ENCODE measurements at places on chromosomes 16 and 17.

- peak; percentile 67 for DNase-seq
These were observed 22.3 kb upstream of the RBBP6 start for GRCh38 chr16:24516900-24517669.

- DNase-seq: no peak
These were observed 13.6 kb upstream of the CCL22 start for GRCh38 chr16:57345021-57345420.

DNA sequence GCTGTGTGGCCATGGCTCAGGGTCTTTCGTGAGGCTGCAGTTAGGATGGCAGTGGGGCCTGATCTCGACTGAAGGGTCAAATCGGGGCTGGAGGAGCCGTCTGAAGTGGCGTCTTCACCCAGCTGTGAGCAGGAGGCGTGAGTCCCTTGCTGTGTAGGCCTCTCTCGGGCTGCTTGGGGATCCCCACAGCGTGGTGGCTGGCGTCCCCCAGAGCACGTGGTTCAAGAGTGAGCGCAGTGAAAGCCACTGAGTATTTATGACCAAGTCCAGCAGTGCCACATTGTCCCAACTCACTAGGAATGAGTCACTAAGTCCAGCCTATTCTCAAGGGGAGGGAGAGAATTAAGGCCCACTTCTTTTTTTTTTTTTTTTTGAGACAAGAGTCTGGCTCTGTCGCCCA is 11.7 kb upstream of the TCF25 start:
- DNase-seq: no peak

GRCh38 chr16:80113873-80114574 is 426.8 kb upstream of the DYNLRB2 start:
- no peak for DNase-seq

DNA sequence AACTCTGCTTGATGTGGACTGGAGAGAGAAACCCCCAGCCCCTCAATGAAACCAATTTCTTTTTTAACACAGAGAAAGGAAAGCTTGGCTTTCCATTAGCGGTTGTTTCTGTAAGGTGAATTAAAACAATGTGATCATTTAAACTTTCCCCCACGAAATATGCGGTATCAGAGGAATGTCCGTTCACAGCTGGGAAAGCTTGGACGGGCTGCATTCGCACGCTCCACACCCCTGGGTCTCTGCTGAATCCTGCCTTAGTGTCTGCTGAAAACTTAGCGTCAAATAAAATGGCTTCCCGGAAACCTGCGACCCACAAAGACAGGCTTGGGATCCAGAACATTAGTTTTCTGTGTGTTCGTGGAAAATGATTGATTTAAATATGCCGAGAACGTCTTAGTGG is 71.7 kb downstream of the C16orf95 start:
- no peak for DNase-seq

DNA sequence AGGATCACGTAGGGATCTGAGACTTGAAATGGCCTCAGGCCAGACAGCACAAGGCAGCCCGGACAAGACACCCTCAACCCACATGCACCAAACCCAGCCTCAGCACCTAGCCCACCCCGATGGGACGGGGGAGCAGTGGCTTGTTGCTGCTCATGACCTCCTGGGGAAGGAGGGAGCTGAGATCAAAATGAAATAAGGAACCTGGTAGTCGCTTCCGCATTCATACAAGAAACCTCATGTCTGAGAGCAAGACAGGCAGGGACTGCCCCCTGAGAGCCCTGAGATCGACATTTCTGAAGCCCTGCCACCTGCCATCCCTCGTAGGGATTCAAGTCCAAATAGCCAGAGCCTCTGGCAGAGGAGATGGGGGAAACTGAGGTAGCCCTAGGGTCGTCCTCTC is 5.7 kb upstream of the CEP131 start:
- DNase-seq: no peak

DNA sequence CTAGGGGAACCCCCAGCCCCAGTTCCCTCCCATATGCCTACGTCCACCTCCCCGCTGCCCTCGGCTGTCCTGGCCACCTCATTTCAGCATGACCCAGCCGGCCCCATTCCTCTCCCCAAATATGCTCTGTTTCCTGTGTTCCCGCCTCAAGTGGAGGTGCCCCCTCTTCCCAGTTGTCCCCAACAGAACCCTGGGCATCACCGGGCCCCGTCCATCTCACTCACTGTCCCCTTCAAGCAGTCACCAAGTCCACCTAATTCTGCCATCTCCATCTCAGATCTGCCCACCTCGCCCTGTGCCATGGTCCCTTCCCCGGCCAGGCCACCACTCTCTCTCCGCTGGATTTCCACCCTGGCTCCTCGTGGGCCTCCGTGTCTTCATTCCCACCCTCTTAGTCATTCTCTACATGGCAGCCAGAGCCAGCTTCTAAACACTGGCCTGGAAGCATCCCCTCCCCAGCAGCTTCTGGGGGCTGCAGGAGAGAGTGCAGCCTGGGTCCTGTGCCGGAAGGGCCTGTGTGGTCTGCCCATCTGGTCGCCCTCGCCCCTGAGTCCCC is 12.8 kb downstream of the CDK3 start:
- no peak for DNase-seq

DNA sequence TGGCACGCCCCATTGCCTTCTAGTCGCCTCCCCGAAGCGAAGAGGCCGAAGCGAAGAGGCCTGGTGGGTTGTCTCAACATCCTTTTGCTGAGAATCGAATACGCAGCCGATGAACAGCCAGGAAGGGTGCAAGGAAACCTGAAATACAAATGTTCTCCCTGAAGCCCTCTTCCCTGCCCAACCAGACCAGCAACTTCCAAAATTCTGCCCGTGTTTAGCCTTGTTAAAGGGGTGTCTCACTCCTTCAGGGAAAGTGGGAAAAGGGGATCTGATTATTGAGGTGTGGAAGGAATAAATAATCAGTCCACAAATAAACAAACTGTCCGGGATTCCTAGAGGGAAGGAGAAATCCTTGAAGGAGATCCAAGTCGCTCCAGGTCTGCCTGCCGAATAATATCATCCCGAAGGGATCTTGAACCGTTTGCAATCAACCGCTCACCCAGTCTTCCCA is 1.4 kb upstream of the FOXC2 start:
- no peak for DNase-seq

GRCh38 chr17:77087650-77088454 is 52.9 kb upstream of the SEC14L1 start:
- DNase-seq: no peak

GRCh38 chr17:44976206-44976605 is 8.1 kb upstream of the C1QL1 start:
- no peak for DNase-seq

- DNase-seq: no peak
These were observed 26.4 kb downstream of the TTLL6 start for GRCh38 chr17:48790607-48791127.

DNA sequence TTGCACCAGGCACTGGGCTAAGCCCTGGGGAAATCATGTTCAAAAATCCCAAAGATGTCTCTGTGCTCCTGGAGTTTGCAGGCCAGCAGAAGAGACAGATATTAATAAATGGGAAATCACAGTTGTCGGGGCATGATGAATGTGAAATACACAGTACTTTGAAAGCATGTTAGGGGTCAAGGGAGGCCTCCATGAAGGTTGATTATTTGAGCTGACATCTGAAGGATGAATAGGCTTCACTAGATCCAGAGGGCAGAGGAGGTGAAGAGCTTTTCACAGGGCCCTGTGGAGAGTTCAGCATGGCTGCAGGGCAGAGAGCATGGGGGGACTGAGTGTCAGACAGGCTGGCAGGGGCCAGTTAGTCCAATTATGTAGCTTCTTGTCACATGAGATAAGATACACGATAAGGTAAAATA is 2.6 kb downstream of the ANKRD40CL start:
- DNase-seq: no peak

- no peak for DNase-seq
These were observed 66.9 kb upstream of the TNRC6C start for GRCh38 chr17:77891602-77892001.

DNA sequence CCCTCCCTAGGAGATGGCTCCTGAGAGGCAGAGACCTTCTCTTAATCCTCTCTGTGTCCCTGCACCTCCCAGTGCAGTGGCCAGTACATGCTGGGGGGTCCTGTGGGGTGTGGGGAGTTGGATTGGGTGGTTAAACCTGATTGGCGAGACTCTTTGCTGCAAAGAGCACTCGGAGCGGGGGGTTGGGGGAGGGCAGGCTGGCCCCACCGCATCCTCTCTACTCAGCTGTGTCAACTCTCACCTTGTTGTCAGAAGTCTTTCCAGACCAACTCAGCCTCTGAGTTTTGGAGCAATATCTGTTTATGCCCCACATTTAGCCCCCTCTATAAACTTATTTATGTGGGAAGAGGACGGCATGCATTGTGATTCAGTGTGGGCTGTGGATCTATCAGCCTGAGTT is 40.0 kb downstream of the SMARCE1 start:
- peak; percentile 79 for DNase-seq

DNA sequence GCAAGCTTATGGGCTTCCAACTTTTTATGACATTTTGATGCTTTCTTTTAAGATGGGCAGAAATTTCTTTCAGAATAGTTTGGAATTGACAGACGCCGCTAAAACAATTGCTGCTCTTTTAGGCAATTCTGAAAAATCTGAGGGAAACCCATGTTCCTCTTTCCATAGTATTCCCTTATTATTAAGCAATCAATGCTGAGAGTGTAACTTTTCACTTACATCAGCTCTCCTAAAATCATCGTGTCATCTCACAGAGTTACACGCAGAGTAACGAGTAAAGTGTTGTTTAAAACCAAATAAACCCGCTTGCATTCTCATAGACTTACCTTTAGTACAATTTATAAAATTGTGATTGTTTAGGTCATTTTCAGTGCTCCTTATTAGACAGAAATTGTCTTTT is 150.6 kb downstream of the MAF start:
- no peak for DNase-seq

DNA sequence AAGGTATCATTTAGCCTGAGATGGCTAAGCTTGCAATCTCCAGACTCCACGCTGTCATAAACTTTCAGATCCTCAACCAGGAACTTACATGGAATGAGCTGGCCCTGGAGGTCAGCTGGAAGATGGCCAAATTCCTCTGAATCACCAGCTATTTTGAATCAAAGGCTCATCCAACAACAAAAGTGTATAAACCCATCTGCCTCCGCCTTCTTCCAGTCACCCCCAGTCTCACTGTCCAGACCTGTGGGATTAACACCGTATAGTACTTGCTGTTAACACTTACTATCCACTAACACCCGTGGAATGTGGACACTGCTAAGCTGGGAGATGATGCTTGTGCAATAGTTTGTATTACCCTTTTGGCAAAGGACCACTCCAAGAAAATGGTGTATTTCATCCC is 1.9 kb upstream of the LCMT1 start:
- DNase-seq: no peak

Measured in naive thymus-derived CD8-positive, alpha-beta T cell (primary cell).